Upper lobe of left lung (tissue), 6 donors: ENCODE measurements at places on chromosomes 16 and 17.

GRCh38 chr16:986925-987582, 5.5 kb downstream of the SOX8 start:
- no peak for DNase-seq

DNA sequence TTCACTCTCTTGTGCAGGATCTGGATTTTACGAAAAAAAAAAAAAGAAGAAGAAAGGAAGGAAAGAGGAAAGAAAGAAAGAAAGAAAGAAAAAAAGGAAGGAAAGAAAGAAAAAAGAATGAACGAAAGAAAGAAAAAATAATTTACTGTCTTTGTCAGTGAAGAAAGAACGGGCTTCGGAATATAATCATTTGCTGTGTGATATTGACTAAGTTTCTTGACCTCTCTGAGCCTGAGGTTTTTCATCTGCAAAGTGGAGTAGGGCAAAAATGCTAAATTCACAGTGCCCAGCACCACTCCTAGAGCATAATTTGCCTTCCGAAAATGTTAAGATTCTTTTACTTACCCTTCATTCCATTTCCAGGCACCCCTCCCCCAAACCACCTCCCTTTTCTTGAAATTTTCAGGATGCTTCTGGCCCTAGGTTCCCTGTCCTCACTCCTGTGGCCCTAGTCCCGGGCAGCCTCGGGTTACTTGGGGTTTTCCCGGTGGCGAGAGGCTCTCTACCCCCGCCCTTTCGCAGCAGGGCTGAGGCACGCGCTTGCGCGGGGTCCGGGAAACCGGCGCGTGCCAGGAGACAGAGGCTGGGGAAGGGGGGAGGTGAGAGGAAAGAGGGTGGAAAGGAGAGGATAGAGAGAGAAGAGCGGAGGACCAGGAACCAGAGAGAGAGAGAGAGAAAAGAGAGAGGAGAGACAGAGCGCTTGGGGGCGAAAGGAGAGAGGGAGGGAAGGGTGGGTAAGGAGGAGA, at the start of gene CNTNAP1:
Gene CNTNAP1 (plus strand): TSS at position 556 of the 746 bp plus-strand sequence. CDS start 299 bp downstream, outside the sequence.
- peak; percentile 72 for DNase-seq

DNA sequence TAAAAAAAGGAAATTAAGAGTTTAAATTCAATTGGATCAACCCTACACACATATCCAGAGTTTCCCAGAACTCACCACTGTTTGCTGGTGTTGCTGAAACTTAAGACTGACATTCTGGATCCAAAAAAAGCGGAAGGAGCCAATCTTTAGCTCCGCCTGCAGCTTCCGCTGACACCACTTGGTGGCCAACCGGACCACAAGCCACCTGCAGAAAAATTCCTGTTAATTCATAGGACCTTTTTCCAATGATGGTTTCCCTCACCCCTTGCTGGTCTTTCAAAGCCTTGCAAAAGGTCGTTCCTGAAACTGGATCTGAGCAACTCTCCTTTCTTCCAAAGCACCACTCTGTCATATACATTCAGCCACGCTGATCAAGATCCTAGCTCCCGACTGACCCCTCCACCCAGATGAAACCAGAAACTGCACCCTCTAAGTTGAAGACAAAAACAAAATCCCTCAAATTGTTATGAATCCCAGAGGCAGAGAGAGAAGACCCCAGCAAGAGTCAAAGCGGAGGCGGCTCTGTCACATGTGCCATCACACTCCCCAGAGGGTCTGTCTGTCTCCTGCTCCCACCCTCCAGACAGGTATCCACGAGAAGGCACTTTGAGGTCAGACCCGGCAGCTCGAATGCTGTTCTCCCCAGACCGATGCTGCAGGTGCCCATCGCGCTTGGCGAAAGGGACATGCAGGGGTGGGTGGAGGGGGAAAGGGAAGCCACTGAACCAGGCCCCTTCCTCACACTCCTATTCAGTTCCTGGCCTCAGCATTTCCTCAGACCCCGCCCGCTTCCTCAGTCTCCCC, 773 bp downstream of the BLTP2 start:
- no peak for DNase-seq

GRCh38 chr17:238071-238963, 56.9 kb upstream of the DOC2B start:
- DNase-seq, result no peak

DNA sequence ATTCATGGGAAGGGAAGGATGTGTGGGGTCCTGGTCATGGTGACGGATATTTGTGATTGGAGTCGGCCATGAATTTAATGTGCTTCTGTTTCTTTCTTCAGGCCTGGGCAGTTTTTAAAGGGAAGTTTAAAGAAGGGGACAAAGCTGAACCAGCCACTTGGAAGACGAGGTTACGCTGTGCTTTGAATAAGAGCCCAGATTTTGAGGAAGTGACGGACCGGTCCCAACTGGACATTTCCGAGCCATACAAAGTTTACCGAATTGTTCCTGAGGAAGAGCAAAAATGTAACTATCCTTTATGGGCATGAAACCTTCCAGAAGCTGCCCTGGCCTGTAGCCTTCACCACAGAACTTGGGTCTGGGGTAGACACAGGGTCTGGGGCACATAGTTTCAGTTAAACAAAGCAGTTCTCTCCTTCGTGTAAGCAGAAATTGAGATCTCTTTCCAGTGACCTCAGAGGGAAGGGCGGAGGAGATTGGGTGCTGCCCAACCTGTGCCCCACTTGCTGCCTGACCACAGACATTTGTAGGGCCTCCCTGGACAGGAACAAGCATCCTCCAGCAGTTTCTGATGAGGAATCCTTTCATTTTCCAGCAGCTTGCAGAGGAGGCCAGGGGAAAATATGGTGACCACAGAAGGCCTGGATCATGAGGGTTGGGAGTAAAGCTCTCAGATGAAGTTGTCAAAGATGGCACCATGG, 10.1 kb downstream of the IRF8 start:
- no peak for DNase-seq

- peak; percentile 70 for DNase-seq
These were observed 2.6 kb downstream of the RIPOR1 start for GRCh38 chr16:67531247-67531646.

GRCh38 chr16:35798885-35799426, 2339.5 kb downstream of the TP53TG3F start:
- peak; percentile 33 for DNase-seq

DNA sequence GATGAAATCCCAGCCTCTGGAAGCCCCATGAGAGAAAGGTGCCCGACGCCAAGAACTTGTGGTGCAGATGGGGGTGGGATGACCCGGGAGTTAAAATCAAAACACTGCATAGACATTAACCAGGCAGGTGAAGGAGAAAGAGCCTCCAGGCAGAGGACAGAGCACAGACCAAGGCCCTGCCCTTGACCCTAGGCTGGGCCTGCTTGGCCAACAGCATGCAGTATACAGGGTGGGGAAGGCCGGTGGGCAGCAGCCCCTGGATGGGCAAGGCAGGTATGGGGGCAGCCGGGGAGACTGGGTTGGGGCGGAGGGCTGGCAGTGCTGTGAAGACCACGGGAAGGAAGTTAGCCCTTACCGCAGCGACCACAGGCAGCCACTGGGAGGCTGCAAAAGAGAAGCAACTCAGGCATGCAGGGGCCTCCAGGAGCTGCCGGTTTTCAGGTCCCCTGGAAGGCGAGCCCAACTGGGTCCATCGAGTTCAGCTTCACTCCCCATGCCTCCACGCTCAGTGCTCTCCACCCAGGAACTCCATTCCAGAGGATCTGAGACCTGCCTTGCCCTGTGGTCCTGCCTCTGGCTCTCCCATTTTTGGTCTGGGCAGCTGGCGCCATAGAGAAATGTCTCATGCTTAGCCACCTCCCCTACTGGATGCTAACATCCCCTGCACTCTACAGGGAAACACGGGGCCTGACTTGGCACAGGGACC, 81.2 kb downstream of the C16orf95 start:
- peak; percentile 48 for DNase-seq

DNA sequence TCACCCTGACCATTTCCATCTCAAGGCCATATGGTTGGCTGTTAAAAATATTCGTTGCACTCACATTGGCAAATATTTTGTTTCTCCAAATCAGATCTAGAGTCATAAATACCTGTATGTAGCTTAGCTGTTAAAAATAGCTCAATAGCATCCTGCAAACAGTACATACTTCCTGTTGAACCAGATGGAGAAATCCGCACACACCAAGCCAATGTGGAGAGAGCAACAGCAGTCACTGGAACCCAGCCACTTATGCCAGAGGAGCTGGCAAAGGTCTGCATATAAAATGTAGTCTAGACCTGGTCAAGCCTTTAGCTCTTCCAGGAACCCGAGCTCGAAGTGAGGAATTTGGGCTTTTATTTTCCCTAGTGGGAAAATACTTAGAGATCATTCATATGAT, 146.4 kb upstream of the KCNJ16 start:
- no peak for DNase-seq

GRCh38 chr16:53091466-53092211, 36.8 kb downstream of the CHD9 start:
- DNase-seq, result peak; percentile 7

- no peak for DNase-seq
These were observed 11.4 kb upstream of the FADS6 start for GRCh38 chr17:74904687-74905409.

- no peak for DNase-seq
These were observed 2.5 kb downstream of the NUBP2 start for GRCh38 chr16:1784977-1785845.

- DNase-seq, result peak; percentile 66
These were observed 3.8 kb downstream of the EVPLL start for GRCh38 chr17:18381158-18381952.

DNA sequence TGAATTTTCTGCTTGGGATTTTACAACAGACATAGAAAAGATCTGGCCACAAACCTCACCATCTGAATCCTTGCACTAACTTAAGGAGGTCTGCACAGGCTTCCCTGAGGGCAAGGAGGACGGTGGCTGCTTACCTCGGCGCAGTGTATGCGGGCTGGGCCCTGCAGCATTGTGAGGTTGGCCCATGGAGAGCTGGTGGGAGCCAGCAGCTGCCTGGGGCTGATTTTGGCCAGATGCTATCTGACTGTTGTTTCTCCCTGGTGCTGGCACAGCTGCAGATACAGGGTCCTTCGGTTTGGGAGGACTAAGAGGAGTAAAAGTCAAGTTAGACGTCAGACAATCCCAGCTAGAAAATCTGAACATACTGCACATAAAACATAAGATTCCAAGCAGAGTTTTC, 79.8 kb downstream of the ARHGAP17 start:
- no peak for DNase-seq

DNA sequence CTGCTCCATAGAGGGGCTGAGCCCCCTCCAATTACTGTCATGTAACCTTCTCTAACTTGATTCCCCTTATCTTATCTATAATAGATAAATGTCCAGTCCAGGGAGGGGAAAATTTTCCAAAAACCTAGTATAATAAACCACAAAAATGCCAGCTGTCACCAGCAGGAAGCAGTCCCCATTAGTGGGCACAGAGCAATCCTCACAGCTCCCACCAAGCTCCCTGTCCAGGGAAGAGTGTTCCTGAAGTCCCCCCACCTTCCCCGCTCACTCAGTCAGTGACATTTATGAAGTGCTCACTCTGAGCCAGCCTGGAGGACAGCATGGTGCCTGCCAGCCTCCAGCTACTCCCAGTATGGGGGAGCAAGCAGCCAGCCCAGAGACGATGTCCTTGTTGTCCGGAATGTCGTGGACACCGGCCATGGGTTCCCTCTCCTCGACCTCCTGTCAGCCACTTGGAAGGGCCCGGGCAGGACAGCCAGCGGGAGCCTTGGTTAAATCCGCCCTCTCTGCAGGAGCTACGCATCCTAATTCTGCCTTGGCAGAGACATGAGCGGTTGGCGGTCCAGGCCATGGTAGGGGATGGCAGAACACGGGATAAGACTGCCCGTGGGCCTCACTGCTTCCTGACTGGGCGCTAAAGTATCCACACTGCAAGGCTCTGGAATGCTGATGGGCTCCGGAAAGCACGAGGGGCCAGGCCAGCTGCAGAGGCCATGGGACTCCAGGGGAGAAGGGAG, 102.0 kb upstream of the CDH5 start:
- no peak for DNase-seq

GRCh38 chr16:88798772-88799455, 4.7 kb upstream of the CDT1 start:
- DNase-seq, result no peak

DNA sequence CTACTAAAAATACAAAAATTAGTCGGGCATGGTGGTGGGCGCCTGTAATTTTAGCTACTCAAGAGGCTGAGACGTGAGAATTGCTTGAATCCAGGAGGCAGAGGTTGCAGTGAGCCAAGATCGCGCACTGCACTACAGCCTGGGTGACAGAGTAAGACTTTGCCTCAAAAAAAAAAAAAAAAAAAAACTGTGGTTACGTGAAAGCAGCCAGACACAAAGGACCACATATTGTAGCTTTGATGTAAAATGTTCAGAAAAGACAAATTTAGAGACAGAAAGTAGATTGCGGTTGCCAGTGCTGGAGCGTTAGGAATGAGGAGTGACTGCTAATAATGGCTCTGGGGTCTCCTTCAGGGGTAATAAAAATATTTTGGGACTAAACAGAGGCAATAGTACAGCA, 4.0 kb upstream of the MEAK7 start:
- DNase-seq, result no peak

GRCh38 chr17:33798308-33798707, 456.8 kb upstream of the CCL2 start:
- no peak for DNase-seq

DNA sequence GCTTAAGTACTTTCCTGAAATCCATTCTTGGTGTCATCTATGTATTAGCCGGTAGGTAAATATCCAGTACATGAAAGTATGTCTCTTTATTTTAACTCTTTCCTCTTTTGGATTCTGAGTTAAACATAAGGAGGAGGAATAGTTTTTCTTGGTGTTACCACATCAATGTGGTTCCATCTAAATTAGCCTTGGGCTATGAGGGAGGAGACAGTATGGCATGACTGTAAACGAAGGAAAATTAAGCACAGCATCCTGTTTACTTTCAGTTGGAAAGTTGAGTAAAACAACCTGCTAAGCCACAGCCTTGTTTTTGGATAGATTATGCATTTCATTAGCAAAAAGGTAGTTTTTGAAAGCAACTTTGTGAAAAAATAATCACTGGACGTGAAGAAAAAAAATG, 693.0 kb upstream of the SOX9 start:
- no peak for DNase-seq

GRCh38 chr17:36641877-36642845, 40.8 kb downstream of the MRM1 start:
- DNase-seq, result no peak

DNA sequence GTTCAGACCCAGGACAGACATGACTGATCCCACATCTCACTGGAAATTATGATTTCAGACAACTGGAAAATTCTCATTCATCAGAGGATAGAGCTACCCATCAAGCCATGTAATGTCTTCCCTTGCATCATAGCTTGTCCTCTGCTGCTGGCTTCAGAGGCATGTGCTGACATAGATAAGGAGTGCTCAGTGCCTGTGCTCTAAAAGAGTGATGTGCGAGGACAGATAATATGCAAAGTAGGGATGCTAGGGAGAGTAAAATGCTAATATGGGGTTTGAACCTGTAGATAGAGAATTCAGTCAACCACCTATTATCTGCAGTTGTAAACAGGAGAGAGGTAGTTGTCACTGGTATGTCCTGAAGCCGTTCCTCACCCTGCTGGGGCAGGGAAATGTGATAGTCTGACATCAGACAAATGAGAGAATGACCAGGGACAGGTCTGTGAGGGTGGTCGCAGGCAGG, 349.7 kb upstream of the CCL2 start:
- no peak for DNase-seq

DNA sequence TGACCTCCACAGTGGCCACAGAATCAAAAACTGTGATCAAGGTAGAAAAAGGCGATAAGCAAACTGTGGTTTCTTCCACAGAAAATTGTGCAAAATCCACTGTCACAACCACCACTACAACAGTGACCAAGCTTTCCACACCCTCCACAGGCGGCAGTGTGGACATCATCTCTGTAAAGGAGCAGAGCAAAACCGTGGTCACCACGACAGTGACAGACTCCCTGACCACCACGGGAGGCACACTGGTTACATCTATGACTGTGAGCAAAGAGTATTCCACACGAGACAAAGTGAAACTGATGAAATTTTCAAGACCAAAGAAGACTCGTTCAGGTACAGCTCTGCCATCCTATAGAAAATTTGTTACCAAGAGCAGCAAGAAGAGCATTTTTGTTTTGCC, 83.6 kb downstream of the C17orf58 start:
- no peak for DNase-seq
